Neural progenitor cell (in vitro differentiated cells): ENCODE measurements at places on chromosomes 13 and 19. TPM values are rescaled to one million over a fixed set of nuclear protein-coding genes. Genes with fewer than 3 reads are reported as not detected.

The C19orf85 gene
- total RNA-seq: not detected in 2 replicates

The C1QTNF9 gene
- total RNA-seq: not detected in 2 replicates

The ELSPBP1 gene
- total RNA-seq: not detected in 2 replicates

The DKKL1 gene
- 3.0 and 5.6 TPM in 2 replicates for total RNA-seq

The ZFP14 gene
- 19.0 and 25.1 TPM in 2 replicates for total RNA-seq

DNA sequence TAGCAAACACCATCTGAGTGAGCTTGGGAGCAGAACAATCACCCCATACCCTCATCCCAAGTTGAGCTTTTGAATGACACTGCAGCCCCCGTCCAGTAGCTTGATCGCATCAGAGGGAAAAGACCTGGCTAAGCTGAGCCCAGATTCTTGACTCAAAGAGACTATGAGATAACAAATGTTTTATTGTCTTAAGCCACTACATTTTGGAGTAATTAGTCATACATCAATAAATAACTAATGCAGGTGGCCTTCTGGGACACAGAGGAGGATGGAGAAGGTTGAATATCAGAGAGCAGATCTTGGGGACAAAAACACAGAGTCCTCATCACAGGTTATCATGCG, 24.6 kb upstream of the IGSF23 start:
- no peak overlapping the region for H3K27ac ChIP-seq
- no peaks in the 10 kb centered on the region for H3K36me3 ChIP-seq
- H3K27me3 ChIP-seq: no peaks in the 10 kb centered on the region

DNA sequence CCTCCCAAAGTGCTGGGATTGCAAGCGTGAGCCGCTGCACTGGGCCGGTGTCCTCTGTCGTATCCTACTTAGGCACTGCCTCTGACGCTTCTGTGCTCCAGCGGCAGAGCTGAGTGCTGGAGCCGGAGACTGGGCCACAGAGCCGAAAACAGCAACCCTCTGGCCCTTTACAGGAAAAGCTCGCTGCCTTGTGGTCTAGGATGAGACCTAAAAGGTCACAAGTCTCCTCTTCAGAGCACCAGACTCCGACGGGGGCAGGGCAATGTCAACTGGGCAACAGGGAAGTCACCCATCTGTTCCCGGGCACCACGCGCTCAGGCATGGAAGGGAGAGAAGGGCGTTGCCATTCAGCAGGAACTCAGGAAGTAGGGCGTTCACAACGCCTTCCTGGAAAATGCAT, 91.7 kb downstream of the GADD45B start:
- no peaks in the 10 kb centered on the region for H3K4me1 ChIP-seq
- no peak overlapping the region for H3K27ac ChIP-seq
- H3K4me3 ChIP-seq: no peak overlapping the region
- no peak for DNase-seq

DNA sequence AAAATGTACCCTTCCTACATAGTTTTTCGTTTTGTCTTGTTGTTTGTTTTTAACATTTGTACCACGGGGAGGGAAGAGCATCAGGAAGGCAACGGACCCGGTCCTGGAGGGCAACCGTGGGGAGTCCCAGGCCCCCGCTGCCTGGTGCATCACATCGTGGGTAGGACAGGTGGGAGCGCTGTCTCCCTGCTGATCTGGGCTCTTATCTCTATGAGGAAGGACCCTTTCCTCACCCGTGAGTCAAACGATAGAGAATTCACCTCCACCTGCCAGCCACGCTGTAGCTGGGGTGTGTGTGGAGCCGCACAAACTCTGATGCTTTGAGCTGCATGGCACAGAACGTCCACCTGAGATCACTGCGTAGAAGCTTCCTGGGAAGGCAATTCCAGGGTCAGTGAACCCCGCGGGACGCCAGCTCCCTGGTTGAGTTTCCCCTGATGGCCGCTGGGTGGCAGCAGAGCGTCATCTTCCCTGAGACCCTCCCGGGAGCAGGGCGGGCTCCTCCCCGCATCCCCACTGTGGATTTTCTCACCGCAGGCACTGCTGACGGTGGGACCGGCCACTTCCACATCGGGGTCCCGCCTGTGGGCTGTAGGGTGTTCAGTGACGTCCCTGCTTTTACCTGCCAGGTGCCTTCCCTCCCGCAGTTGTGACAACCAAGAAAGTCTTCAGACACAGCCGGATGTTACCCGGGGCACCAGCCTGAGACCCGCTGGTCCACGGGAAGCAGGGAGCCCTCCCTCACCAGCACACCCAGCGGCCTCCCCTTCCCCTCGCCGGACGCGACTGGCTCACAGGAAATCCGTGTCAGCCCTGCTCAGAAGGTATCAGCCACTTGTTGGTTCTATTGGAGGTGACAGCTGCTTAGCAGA, 54.7 kb downstream of the ZNF787 start:
- H3K4me1 ChIP-seq: no peaks in the 10 kb centered on the region
- H3K4me3 ChIP-seq: peak overlapping the region; percentile 46
- H3K27me3 ChIP-seq: peaks cover 21% of the 10 kb centered on the region
- H3K27ac ChIP-seq: no peak overlapping the region

- no peak for DNase-seq
- no peaks in the 10 kb centered on the region for H3K36me3 ChIP-seq
- H3K27ac ChIP-seq: no peak overlapping the region
These were observed 2.7 kb downstream of the MEIS3 start for GRCh38 chr19:47416643-47416985.

DNA sequence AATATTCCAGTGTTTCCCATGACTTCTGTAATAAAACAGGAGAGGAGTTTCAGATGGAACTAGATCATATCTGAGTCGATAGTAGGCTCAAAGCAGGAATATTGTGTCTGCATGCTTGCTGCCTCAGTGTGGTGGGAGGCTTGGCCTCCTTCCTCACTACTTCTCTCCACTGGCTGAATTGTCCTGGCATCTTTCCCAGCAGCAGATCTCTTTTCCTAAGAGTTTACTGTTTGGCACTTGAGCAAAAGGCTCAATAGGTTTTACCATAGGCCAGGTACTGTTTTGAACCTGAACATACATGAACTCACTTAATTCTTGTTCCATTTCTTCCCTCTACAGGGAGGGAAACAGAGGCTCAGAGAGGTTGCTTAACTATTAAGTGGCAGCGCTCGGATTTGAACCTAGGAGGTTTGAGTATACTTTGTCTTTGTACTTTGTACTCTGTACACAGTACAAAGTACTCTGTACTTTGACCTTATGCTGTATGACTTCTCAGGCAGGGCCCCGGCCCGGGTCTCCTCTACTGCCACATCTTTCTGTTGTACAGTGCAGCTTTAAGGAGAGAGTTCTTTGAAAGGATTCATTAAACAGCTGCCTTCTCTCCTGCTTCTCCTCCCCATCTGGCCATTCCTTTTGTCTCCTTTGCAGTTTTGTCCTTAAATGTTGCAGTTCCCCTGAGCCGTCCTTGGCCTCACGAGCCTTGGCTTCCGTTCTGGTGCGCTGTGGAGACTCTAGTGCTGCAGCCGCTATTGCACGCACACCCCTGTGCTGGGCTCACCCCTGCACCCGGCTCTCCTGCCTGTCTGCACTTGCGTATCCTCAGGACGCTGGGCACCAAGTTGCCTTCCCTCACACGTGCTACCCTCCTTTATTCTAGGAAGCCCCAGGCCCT, 8.1 kb downstream of the B3GLCT start:
- H3K27me3 ChIP-seq: no peaks in the 10 kb centered on the region
- H3K4me3 ChIP-seq: no peak overlapping the region

- no peaks in the 10 kb centered on the region for H3K36me3 ChIP-seq
- H3K27ac ChIP-seq: no peak overlapping the region
- H3K4me3 ChIP-seq: no peak overlapping the region
- no peaks in the 10 kb centered on the region for H3K4me1 ChIP-seq
- no peaks in the 10 kb centered on the region for H3K27me3 ChIP-seq
These were observed 51.8 kb downstream of the TMED1 start for GRCh38 chr19:10784257-10784656.
